ENCODE measurements at places on chromosomes 3 and 15.

- no peak for DNase-seq
Observed at GRCh38 chr3:185931777-185932612, 5.8 kb downstream of the TRA2B start.

GRCh38 chr3:145716519-145716918 lies 444.5 kb downstream of the PLOD2 start:
- no peak for DNase-seq

GRCh38 chr15:82900511-82901060 lies 51.9 kb downstream of the HOMER2 start:
- DNase-seq = no peak

GRCh38 chr3:69428657-69429255 lies 42.9 kb upstream of the FRMD4B start:
- no peak for DNase-seq

DNA sequence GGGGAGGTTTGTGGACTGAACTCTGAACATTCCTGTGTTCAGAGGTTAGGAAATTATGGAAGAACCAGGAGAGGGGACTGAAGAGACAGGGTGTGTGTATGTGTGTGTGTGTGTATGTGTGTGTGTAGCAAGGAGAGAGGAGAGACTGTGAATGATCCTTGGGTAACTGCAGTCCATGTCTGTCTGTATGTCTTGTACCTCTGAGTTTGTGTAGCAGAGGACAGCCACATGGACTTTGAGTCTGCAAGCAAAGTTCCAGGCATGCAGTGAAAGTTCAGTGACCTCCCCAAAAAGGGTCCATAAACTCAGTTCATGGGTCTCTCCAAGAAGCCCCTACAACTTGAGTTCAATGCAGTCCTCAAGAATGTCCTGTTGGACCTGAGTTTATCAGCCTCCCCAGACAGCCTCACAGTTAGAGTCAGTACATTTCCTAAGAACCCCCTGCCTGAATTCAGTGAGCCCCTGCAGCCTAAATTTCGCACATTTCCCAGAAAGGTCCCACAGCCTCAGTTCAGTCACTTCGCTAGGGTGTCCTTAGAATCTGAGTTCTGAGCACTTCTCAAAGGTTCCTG lies 28.3 kb upstream of the HERC1 start:
- DNase-seq = no peak

- DNase-seq = peak; percentile 19
Observed at GRCh38 chr15:77851691-77852090, 219.0 kb upstream of the LINGO1 start.

- no peak for DNase-seq
Observed at GRCh38 chr15:64870353-64870752, 28.6 kb downstream of the PLEKHO2 start.

- no peak for DNase-seq
Observed at GRCh38 chr3:197010556-197011351, 18.9 kb downstream of the MELTF start.

DNA sequence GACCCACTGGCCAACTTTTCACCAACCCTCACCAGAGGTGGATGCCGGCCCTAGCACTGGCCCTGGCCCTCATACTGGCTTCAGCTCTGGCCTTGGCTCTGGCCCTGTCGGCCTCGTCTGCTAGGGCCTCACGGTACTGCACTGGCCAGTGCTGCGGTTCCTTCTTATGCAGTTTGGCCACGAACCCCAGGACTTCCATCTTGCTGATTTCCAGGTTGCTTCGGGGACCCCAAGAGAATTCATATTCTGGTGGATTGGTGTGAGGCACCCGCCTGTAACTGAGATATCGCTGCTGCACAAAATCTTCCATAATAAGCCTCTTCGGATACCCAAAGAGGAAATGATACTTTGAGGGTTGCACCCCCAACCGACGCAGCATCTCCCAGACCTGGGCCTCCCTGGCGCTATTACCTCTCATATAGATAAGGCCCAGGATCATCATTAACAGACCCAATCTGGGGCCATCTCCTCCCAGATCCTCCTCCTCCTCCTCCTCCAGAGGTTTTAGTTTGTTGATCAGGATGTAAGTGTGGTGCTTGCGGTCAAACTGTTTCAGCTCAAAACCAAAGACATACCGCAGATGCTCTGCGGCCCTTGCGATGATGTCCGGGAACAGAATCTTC lies 883 bp downstream of the MAGEF1 start:
- no peak for DNase-seq

GRCh38 chr3:149655826-149656574 lies 1.8 kb downstream of the WWTR1 start:
- DNase-seq = no peak

- no peak for DNase-seq
Observed at GRCh38 chr3:129323651-129324294, 45.1 kb downstream of the HMCES start.

- no peak for DNase-seq
Observed at GRCh38 chr3:36650271-36650671, 114.1 kb downstream of the DCLK3 start.

- DNase-seq = no peak
Observed at GRCh38 chr3:56787258-56787775, 14.4 kb downstream of the ARHGEF3 start.

- no peak for DNase-seq
Observed at GRCh38 chr3:130490241-130490640, 26.7 kb upstream of the COL6A6 start.

- DNase-seq = peak; percentile 62
Observed at GRCh38 chr3:120742849-120743365, 363 bp downstream of the GTF2E1 start.

GRCh38 chr15:93048759-93049161 lies 40.3 kb downstream of the RGMA start:
- no peak for DNase-seq

DNA sequence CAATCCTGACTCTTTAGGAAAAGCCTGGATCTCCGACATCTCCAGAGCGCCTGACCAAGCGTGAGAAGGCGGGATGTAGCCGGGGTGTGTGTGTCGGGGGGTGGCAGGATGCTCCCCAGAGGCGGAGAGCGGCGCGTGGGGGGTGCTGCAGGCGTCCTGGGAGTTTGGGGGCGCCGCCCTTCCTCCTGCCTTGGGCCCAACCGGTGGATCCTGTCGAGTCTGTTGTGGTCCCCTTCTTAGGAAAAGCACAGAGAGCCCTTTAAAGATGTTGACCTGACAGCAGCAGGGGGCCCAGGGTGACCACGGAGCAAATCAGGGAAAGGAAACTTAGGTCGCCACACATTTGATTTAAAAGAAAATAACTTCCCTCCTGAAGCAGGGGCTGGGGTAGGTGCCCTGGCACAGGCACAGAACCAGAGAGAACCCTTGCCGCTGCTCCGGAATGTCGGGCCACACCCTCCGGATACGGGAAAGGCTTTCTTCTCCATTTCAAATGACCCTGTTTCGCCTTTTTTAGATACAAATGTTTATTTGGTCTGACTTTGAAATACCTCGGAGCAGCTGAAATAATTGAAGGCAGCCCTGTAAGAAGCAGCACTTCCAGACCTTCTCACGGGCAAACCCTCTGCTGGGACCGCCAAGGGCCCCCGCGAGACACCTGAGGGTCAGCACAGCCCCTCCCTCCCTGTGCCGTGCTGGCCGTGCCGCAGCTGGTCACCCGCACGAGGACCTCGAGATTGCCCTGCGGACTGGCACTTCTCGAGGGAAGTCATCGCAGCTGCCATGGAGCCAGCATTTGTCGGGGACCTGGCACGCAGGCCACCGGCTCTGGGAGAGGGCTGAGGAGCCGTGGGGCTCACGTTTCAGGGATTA lies 102.9 kb upstream of the KLF13 start:
- DNase-seq = no peak

DNA sequence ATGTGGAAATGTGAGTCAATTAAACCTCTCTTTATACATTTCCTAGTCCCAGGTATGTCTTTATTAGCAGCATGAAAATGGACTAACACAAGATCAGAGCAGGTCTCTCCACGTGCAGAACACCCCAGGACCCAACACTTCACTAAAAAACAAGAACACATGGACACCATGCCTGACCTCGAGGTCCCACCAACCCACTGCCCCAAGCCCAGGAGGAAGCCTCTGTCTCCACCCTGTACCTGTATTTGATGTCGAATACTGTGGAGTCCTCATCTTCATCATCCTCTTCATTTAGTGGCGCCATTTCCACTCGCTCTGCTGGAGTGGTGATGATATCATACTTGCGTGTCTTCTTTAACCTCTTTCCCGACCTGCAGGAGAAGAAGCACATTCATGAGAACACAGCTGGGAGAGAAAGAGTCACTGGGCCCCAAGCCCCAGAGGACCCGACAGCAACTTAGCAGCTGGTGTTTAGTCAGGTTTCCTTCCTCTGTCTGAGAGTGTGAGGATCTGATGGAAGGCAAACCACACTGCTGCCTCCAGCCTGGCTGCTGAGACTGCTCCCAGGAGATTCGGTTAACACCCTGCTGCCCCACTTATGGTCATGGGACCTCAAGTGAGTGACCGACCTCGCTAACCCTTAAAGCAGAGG lies 25.5 kb downstream of the FAM174B start:
- no peak for DNase-seq

DNA sequence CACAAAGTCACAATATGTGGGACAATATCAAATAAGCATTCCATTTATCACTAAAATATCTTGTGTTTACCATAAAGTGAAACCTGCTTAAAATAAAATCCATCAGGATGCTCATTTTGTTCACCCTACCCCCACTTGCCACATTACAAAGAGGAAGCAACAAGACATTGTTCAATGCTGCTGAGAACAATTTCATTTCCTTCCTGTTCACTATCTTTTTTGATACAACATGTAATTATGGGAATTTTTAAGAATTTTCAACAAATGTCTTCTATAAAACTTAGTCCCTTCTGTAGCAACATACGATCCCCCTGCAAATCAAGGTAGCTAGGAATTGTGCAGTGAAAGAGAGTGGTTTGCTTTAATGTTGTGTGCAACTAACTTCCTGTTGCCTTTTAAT lies 34.9 kb upstream of the GPR160 start:
- DNase-seq = no peak

Data from psoas muscle (tissue), 8 donors.